ENCODE measurements at places on chromosomes 13 and 19.

DNA sequence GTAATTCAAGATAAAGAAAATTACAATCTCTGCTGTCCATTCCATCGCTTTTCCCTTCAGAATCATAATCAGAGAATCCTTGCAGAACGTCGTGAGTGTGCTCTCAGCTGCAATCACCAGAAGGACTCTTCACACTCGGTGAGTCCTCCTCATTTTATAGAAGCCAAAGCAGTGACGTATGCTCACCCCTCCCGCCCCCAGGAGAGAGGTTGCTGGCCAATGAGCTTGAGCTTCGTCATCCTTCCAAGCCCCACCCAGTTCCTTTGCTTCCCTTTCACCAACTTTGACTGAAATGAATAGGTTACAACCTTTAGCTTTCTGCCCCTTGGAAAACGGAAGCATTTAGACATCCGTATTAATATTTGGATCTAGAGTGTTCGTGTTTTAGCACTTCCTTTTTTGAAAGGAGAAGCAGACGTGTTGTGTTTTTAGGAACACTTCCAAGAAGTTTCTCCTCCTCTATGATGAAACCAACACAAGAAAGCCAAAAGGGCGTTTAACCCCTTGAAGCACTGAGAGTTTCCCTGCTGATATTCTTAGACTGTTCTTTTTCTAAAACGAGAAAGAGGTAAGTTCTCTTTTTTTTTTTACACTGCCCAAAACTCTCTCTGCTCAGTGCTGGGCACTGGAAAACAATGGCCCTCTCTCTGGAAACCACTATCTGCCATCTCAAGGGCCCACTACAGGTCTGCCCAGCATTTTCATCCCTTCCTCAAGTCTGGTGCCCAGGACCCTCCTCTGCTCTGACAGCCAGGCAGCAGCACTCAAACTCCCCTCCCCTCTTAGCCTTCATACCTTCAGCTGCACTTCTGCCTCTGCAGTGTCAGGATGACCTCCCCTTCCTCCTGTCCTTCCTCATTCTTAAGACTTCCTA is 44.3 kb upstream of the CEACAM21 start:
- DNase-seq = peak; percentile 68

DNA sequence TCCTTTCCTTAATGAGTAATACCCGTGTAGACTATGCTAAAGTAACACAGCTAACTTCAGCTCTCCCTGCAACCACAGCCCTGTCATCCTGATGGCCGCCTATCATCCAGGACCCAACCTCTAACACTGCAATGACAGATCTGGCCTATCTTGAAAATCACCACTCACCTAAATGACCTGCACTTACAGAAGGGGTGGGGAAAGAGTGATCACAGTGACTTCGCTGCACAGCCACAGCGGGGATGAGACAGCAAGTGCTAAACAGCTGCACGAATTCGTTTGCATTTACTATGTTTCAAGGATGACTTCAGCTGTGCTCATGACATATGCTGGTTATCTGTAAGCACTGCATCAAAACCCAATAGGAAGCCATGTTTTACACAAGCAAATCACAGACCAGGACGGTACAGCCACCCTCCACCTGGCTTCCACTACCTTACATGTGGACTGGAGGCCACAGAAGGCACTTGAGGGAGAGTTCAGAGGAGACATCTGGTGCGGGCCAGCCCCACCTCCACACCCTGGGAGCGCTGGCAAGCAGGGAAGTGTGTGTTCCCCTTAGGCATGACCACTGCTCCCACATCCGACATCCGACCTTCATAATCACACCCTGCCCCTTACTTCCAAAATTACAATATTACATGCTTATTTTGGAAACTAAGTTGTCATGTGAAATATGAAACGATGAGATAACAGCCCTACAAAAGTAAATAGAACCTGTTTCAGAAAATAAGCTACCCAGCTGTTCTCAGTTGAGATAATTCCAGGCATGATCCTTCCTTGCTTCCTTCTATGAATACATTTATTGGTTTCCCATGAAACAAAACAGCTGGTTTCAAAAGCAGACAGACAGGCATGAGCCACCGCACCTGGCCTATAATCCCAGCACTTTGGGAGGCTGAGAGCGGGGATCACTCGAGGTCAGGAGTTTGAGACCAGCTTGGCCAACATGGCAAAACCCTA is 95.7 kb downstream of the STK24 start:
- DNase-seq = no peak

- no peak for DNase-seq
These were observed 359.2 kb downstream of the IRS2 start for GRCh38 chr13:109427148-109427547.

DNA sequence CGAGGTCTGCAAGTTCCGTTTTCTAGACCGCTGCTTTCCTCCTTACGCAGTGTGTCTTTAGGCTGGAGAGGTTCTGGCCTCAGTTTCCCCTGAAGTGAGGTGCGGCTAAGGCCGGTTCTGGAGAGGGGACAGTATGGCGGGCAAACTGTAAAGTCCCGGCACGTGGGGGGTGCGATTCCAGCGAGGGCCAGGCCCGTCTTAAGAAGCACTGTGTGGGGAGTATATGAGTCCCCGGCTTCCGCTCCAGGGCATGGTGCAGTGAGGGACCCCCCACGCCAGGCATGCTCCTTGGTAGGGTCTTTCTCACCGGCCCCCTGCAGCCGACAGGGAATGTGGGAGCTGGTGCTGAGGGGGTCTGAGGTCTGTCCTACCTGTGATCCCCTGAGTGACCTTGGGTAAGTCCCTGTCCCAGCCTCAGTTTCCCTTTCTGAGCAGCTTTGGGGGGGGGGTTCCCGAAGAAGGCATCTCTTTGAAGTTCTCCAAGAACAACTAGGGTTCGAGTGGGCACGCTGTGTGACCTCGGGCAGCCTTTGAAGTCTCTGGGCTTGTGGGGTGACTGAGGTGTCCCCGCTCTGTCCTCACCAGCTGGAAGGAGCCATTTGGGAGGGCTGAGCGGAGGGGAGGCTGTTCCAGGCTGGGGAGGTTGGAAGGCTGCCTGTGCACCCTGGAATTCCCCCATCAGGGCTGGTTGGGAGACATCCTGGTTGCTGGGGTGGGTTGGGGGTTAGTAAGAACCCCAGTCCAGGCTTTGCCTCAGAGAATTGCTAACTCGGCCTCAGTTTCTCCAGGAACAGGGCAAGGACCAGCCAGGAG is 1.5 kb downstream of the NFIC start:
- DNase-seq = no peak

GRCh38 chr19:38690146-38690545 is 42.7 kb downstream of the ACTN4 start:
- no peak for DNase-seq

DNA sequence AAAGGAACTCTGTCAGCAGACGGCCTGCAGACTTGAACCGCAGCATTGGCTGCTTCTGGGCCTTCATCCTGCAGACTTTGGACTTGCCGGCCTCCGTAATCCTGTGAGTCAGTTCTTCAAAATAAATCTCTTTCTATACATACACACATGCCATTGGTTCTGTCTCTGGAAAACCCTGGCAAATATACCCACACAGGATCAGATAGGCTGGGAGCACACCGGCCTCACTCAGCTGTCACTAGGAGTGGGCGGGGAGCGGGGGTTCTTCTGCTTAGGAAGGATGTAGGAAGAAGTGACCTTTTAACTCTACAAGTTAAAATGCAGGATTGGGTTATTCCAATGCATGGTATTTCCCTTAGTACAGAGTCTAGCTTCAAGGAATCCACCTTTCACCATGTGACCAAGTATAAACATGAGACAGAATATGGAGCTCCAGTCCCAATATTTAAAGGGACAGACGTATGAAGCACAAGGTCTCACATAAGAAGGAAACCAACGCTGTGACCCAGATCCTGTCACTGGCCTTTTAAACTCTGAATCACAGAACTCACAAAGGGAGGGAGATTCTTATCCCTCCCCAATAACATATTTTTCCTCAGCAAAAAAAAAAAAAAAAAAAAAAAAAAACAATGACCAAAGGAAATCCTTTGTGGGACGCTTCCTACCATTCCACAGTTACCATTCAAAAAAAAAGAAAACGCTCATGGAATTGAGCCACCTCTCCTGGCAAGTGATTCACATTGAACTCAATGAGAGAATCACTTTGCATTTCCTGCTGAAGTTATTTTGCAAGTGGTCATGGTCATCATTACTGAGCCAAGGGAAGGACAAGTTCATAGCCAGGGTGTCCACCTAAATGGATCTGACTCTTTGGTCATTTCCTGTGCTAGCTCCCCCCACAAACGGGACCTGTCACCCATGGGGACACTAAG is 352.9 kb downstream of the FOXO1 start:
- no peak for DNase-seq

- peak; percentile 29 for DNase-seq
These were observed 447.4 kb downstream of the COG6 start for GRCh38 chr13:40102854-40103253.

- DNase-seq = no peak
These were observed 1389.0 kb downstream of the PCDH9 start for GRCh38 chr13:65841156-65841555.

DNA sequence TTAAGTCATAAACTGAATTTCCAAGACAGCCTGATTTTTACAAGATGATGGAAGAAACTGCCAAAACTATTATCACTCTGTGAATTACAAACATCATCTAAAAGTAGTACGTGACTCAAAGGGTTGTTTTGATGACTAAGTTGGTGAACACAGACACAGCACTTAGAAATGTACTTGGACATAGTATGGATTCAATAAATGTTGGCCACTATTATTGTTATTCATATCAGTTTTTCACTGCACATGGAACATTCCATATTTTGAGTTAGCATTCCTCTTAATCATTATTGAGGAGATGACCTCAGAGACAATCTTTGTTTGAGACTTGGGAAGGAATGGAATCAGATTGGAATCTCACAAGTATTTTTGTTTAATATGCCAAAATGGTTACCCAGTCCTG is 172.9 kb downstream of the OXGR1 start:
- no peak for DNase-seq

DNA sequence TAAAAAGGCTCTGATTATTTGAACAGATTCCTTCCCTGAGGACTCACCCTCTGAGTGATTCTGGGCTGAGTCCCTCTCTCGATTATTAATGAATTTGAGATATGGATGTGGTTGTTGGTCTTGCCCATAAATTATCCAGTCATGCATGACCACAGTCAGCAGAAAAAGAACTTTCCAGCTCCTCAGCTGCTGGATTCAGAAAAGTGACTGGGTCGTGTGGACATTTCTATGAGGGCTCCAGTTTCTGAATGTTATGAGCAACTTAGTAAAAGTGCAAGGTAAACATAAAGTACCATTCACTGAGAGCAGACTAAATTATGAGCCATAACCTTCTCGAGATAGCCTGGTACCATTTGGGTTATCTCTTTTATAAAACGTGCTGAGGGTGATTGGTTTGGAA is 100.1 kb upstream of the CLDN10 start:
- no peak for DNase-seq

DNA sequence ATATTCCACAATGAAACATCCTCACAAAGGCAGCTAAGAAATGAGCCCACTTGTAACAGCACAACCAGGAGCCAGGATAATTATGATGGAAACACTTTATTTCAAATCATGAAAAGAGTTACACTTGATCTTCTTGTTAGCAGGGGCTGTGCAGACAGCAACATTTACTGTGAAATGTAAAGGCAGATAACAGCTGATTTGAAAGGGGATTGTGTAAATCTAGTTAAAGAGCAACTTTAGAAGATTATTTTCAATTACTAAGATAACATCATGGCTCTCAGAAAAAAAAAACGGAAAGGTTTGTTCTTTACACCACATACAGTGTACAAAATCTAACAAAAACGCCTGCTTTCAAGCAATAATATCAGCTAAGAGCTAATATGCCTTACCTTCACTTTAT is 22.4 kb downstream of the ENOX1 start:
- no peak for DNase-seq

- no peak for DNase-seq
These were observed 11.4 kb upstream of the SEMA6B start for GRCh38 chr19:4570916-4571304.

DNA sequence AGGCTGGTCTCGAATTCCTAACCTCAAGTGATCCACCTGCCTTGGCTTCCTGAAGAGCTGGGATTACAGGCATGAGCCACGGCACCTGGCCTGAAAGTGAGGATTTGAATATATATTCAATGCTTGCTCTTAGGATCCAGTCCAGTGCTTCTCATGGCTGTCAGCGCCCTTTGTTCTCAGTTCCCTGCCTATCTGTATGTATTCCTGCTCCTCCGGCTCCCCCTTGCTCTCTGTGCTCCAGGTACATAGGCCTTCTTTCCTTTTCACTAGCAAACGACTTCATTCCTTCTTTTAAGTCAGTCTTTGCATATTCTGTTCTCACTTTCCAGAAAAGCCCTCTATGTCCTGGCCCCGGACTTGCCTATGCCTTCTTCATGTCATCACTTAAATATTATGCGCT is 232.8 kb downstream of the DACH1 start:
- DNase-seq = no peak

DNA sequence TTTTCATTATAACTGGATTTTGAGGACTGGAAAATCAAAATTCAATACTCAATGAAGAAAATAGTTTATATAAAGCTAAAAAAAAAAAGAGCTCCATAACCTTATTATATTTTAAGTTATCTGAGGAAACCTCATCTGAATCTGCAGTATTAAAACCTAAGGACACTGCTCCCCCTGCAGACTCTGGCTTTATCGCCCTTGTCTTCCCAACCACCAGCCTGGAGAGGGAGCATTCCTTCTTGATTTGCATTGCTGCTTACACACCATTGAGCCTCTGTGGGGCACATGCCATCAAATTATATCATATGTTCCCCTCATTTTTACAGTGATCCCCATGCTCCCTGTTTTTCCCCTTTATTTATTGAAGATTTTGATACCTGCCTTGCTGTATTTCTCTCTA is 871.4 kb upstream of the GPC6 start:
- DNase-seq = no peak

DNA sequence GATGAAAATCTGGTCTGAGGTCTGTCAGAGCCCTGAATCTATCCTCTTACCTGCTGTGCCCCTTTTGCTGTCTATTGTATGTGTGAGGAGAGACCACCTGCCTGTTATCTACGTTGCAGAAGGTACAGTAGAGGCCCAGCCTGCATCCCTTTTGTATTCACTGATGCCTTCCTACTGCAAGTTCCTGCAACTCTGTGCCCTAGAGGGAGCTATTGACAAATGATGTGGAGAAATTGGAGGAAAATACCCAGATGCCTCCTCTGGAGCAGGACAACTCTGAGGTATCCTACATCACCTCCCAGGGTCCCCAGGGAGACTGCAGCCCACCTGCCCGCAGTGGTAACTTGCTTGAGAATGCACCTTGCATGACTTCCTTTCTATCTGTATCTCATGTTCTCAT is 33.7 kb downstream of the SIAH3 start:
- DNase-seq = no peak

DNA sequence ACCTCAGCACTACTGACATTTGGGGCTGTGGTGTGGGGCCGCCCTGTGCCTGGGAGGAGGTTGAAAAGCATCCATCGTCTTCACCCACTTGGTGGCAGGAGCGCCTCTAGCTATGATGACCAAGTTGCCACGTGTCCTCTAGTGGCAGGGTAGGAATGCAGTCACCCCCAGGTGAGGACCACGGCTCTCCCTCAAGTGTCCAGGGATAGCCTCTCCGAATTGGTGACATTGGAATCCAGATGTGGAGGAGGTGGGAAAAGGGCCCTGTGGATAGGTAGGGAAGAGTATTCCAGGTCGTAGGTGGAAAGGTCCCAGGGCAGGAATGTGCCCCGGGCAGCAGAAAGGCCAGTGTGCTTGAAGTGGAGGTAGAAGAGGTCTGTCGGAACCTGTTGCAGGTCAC is 37.6 kb downstream of the ARHGEF18 start:
- DNase-seq = no peak
